Activated T-helper 1 cell treated with Interleukin-2 at 50 U/mL for 16 hours (primary cell): ENCODE measurements at places on chromosomes 5 and 9.

GRCh38 chr5:57784121-57784520 is 301.5 kb upstream of the ACTBL2 start:
- no peak for DNase-seq

GRCh38 chr5:42035526-42035925 is 110.4 kb downstream of the FBXO4 start:
- no peak for DNase-seq

DNA sequence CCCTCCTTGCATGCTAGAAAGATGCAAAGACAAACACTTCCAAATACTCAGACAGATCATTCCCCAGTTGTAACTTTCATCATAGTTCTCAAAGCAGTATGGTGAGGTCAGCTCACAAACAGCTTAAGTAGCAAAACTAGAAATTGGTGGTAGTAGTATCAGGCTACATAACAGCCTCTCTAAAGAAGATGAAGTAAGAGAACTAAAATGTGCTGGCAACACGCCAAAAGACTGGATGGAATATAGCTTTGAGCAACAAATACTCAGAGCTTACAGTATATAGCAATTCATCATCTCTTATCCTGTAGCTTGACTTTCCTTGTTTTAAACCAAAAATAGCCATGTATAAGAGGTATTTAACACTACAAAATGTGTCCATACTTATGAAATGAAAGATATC is 7.5 kb downstream of the PFDN1 start:
- DNase-seq, result no peak

DNA sequence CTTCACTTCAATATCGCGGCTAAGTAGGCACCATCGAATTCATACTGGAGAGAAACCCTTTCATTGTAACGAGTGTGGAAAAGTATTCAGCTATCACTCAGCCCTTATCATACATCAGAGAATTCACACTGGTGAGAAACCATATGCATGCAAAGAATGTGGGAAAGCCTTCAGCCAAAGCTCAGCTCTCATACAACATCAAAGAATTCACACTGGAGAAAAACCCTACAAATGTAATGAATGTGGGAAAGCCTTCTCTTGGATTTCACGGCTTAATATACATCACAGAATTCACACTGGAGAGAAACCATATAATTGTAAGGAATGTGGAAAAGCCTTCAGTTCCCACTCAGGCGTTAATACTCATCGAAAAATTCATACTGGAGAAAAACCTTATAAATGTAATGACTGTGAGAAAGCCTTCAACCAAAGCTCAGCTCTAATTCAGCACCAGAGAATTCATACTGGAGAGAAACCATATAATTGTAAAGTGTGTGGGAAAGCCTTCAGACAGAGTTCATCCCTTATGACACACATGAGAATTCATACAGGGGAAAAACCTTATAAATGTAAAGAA is 9.5 kb downstream of the ZNF879 start:
- no peak for DNase-seq

DNA sequence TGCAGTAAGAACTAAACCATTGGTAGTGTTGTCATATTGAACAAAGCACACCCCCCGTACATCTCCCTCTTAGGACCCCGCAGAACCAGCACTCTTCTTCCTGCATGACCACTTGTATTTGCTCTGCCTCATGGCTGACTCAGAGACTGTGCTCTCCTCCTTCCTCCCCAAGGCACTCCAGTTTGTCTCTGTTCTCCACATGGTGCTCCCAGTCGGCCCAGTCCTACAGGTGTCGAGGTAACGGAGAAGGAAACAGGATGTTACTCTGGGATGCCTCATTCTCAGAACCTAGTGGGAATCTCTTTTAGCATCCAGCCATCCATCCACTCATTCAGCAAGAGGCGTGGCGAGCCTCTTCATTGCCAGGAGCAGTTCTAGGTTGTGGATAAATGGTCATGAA is 97.0 kb upstream of the NIPAL4 start:
- no peak for DNase-seq
